Hematopoietic multipotent progenitor cell (in vitro differentiated cells): ENCODE measurements at places on chromosomes 2 and 18.

- no peak for DNase-seq
These were observed 152.8 kb upstream of the RIOK3 start for GRCh38 chr18:23300231-23300805.

- DNase-seq: no peak
These were observed 44.6 kb downstream of the AKAIN1 start for GRCh38 chr18:5152343-5153020.

- DNase-seq: no peak
These were observed 232.3 kb downstream of the DYM start for GRCh38 chr18:49228187-49228586.

DNA sequence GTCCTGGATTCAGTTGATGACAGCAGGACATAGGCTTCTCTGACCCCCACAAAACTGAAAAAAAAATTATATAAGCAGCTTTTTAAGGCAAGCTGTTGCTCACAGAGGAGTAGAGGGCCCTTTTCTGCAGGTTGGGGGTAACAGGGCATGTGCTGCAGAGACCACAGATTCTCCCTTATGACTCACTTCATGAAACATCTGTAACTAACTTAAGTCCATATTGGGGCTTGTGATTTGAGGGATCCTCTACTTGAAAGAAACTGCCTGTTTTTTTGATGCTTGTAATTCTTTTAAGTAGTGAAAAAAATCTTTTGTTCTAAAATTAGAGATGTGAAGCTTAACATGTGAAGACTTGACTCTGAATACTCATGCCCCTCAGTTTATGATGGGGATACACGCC lies 33.4 kb downstream of the XRCC5 start:
- no peak for DNase-seq

GRCh38 chr2:1677821-1678165 lies 66.5 kb downstream of the PXDN start:
- no peak for DNase-seq

DNA sequence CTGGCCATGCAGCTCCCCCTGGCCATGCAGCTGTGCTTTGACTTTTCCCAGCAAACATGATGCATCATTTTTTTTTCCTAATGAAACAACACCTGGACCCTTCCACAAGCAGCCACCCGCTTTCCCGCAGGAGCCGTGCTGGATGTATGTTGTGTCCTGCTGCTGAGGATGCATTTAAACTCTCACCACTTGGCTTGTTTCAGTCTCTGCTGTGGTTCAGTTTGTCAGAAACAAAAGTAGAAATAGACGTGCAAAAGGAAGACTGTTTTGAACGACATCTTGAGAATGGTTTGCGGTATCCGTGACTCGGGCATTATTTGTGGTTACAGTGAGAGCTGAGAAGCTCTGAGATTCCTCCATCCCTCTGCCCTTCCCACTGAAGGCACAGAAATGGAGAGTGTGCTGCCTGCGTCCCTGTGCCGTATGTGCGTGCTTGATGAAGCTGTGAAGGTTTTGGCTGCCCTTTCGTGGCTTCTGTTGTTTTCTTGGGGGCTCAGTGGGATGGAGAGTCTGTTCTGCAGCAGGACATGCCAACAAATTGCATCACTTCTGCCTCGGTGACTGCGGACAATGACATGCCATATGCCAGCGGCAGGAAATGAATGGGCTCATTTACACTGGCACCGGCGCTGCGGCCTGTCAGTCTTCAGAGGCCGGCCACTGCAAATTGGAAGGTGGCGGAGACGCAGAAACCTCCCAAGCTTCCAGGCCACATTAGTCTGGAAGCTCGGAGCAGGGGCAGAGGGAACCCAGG lies 417.7 kb upstream of the SALL3 start:
- DNase-seq: no peak

DNA sequence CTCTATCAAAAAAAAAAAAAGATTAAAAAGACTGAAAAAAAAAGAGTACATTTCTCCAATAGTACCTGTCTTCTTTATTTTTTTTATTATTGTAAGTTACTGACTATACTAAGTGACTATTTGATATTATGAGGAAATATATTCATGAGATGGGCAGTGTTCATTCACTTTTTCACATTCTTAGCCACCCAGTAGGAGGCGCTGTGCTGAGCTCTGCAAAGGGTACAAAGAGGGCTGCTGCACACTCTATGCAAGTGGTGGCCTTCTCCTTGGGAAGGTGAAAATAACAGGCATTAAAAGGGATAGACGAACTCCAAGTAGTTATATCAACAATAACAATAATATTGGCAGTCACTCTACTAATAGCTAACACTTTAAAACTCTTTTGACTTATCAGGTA lies 1034.9 kb upstream of the FANCL start:
- DNase-seq: no peak

DNA sequence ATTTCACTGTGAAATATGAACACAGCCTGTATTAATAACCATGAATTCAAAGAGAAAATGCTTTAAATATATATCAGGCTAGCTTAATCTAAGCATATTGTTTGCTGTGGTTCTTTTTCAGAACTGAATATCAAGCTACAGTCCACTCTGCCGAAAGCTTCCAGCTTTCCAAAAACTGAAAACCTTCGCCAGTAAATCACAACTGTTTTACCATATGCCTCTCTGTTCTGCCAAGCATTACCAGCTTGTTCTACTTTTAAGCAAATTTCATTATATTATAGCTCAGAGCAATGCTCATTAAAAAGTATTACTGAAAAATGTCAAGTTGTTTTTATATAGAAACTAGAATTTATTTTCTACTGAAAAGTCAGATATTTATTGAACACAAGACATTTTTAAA lies 277.4 kb downstream of the NRXN1 start:
- DNase-seq: no peak

DNA sequence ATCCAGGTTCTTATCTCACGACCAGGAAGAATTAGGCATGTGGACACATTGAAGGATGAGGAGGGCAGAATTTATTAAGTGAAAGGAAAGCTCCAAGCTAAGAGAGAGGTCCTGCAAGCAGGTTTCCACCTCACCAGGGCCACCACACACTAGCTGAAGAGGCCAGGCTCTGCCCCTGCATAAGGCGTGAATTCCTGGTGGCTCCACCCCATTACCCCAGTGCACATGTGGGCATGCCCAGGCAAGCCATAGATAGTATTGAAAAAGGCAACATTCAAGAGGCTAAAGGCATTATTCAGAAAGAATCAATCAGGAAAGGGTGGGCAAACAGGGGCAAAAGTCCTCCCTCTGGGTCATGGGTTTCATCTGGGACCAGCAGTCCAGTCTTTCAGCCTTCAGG lies 30.9 kb upstream of the GRP start:
- DNase-seq: no peak

- no peak for DNase-seq
These were observed 1.2 kb downstream of the GATA6 start for GRCh38 chr18:22170421-22171257.

DNA sequence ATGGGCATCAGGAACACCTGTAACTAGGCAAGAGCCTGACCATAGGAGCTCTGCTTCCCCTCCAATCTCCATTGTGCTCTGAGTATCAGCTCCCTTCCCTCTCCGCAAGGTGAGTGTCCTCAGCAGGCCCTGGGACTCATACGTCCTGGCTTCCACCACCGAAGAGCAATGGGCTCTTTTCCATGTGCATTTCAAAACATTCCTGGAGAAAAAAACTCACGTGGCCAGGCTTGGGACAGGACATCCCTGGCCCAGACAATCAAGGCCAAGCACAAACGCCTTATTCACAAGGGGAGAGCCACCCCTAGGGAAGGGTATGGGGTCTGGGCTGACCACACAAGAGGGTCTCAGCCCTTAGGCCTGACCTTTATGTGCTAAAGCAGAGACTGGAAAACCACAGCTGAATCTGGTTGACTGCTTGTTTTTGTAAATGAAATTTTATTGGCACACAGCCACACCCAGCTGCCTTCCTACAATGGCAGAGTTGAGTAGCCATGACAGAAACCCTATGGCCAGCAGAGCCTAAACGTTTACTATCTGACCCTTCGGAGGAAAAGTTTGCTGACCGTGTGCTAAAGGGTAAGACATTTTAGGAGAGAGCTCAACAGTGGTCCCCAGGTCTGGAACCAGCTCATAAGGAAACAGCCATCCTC lies 175.7 kb upstream of the ARL4C start:
- DNase-seq: no peak

DNA sequence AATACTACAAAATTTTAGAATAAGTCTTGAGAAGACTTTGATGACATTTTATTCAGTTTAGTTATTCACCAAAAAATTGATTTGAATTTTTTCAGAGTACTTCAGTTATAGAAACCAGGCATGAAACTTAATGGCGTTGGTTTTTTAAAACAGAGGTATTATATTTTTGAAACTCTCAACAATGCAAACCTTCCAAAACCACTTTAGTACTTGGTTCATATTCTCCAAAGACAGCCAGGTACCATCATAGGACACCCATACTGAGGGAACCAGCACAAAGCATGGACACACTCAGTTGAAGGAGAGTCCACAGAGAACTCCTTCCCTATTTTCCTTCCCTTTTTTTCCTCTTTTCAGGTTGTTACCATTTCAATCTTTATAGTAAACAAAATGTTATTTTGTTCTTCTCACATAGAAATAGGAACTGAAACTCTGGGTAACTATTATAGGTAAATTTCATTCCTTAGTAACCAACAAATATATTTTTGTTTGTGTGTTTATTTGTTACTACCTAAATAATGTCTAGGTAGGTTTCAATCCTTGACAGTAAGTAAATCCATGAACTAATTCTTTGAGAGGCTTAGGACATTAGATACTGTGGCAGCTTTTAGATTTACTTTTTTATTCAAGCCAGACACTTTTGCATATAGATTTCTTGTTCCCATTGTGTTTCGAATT lies 95.8 kb downstream of the TMEFF2 start:
- DNase-seq: no peak

DNA sequence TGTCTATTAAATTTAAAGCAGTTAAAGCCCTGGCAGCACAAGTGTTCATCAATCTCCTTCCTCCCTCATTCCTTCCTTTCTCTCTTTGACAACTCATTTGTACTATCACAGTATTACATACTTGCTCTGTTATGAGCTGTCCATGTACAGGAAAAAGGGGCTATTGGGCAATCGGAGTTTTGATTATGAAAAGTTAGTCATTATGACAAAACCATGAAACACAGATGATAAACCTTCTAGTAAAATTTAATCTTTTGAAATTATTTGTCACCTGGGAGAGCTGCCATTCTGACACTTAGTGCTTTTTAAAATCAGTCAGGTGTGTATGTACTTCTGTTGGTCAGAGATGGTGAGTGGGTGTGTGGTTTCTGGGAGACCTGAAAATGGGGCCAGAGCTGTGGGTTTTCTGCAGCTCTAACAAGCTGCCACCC lies 39.4 kb downstream of the MAP4K4 start:
- DNase-seq: no peak

GRCh38 chr2:240296104-240296406 lies 139.4 kb upstream of the GPC1 start:
- DNase-seq: no peak

DNA sequence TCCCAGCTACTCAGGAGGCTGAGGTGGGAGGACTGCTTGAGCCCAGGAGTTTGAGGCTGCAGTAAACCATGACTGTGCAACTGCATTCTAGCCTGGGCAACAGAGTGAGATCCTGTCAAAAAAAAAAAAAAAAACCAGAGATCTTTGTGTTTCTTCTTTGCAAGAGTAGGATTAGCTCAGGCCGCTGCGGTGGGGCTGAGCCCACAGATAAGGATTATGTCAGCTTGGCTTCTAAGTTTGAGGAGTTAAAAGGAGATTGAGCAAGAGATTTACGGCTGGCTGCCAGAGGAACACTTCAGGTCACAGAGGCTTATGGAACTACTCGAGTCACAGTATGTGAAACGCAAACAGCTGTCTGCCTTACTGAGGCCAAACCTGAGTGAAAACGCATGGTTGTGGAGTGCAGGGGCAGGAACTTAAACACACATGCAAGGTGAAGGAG lies 146.7 kb upstream of the L3MBTL4 start:
- DNase-seq: no peak

DNA sequence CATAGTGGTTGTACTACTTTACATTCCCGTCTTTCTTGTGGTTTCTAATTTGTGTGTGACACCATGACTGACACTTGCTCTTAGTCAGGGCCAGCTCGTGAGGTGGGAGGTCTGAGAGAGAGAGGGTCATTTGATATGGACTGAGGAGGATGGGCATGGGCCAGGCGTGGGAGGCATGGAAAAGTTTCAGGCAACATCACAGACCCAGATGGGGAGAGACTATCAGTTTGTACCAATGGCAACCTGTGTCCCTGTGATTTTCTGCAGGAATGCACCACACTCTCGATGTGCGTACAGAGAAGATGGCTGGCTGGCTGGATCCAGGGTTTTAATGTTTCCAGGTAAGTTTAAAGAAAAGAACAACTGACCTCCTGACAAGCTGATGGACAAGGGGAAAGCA lies 273.6 kb downstream of the CYRIA start:
- no peak for DNase-seq

GRCh38 chr2:9004338-9005204 lies 1.1 kb upstream of the MBOAT2 start:
- no peak for DNase-seq

- DNase-seq: no peak
These were observed 980 bp upstream of the PDE6D start for GRCh38 chr2:231781798-231782726.

GRCh38 chr2:218405746-218406208 lies 6.1 kb downstream of the CTDSP1 start:
- DNase-seq: peak; percentile 49
